ENCODE measurements at places on chromosomes 13 and 19. TPM values are rescaled to one million over a fixed set of nuclear protein-coding genes. Genes with fewer than 3 reads are reported as not detected.

The CD320 gene
- total RNA-seq = 35.6 TPM

The FUT6 gene
- not detected for total RNA-seq

The CYP2A6 gene
- total RNA-seq = not detected

The ZNF493 gene
- total RNA-seq = 21.6 TPM

The NHLRC3 gene
- total RNA-seq = 8.4 TPM

GRCh38 chr13:107824635-107825034, 390.7 kb downstream of the LIG4 start:
- no peak for DNase-seq

DNA sequence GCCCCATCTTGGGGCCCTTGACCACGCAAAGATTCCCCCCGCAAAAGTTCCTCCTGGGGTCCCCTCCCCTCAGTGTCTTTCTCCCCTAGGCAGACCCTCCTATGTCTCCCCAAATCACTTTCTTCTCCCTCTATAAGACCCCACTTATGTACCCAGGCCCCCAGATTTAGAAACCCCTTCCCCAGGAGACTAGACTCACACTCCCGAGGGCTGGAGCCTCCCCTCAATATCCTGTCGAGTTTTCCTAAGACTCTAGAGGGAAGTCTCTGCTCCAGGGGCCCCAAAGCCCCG, 1.4 kb downstream of the SLC1A5 start:
- DNase-seq = no peak

DNA sequence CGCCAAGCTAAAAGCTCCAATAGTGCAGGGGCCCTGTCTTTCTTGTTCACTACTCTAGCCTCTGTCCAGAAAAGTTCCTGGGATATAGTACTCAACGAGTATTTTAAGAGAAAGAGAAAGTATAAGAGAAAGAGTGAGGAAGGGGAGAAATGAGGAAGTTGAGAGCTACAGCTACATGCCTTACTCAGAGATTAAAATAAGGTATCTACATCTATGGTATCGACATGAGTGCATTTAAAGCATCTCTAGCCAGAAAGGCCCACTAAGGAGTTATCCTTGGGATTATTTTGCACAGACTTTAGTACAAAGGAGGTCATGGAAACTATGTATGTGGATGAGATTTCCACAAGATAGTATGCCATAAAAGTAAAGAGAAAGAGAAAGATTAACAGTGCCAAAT, 28.5 kb downstream of the MYCBP2 start:
- DNase-seq = no peak

GRCh38 chr13:85497652-85498051, 301.6 kb downstream of the SLITRK6 start:
- no peak for DNase-seq

DNA sequence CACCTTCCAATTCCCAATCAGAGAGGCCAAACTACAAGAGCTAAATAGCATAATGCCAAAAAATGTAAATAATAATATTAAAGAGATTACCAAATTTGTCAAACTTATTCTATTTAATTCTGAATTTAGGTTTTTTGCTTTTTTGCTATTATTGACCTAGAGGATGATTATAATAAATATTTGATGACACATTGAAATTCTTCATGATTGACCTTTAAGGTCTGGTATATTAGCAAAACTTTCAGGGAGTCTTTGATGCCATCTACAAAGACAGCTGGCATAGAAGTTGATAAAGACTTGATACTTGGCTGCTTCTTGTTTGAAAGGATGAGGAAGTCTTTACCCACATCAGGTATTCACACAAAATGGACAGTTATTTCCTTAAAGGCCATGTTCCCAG, 659.8 kb upstream of the GPC6 start:
- no peak for DNase-seq

DNA sequence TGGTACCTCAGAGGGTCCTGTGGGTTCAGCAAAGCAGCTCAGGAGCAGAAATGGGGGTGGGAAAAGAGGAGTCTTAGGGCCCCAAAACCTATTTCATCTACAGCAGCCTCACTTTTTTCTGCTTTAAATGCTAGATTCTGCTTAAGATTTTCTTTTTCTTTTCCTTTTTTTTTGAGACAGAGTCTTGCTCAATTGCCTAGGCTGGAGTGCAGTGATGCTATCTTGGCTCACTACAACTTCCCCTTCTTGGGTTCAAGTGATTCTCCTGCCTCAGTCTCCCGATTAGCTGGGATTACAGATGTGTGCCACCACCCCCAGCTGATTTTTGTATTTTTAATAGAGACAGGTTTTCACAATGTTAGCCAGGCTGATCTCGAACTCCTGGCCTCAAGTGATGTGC, 30.7 kb upstream of the WDFY2 start:
- DNase-seq = no peak

DNA sequence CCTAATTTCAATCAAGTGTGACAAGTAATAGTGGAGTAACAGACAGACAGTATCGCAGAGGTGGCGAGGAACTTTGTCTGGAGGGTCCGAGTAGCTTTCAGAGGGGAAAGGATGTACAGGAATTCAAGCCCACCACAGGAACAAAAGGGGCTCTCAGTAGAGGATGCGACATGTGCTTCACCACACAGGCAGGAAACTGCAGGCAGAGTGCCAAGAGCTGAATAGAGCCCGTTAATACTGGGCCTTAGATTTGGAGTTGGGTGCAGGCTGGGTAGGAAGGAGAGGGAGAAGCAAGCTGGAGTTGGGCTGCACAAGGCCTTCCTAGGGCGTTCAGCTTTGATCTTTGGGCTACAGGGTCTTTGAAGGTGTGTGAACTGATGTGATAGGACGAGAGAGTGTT, 1.2 kb downstream of the CCDC70 start:
- no peak for DNase-seq

- no peak for DNase-seq
These were observed 287.0 kb downstream of the DCT start for GRCh38 chr13:94192431-94192975.

DNA sequence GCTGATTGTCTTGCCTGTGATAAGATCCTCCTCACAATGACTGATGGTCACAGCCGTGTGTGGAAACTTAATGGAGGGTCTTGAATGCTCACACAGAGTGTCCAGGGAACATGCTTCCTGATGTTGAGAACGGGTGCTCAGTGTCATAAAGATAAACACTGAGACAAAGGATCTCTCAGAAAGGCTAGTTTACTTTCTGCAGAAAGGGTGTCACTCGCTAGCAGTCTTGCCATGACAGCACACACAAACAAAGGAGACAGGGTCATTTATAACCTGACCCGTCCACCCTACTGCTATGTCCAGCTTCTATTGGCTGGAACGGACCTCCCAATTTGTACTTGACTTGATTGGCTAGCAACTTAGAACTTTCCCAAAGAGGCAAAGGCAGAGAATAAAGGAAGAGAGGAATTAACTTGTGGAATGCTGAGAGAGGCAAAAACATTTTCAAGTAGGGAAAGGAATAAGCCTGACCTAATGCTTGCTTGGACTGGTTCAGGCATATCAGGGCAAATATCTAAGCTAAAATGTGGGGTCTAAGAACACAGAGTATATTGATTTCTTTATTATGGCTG, 39.0 kb upstream of the PSG9 start:
- DNase-seq = no peak

GRCh38 chr13:45851171-45851921, at the start of gene SIAH3:
SIAH3 (minus strand) TSS chr13:45851753; CDS start chr13:45851629, 124 bp downstream.
- DNase-seq = no peak

- DNase-seq = no peak
These were observed 22.7 kb upstream of the NAXD start for GRCh38 chr13:110592665-110593064.

GRCh38 chr13:26541041-26541440, 16.4 kb upstream of the WASF3 start:
- DNase-seq = no peak

GRCh38 chr13:46717856-46718255, 79.1 kb downstream of the ESD start:
- no peak for DNase-seq

- no peak for DNase-seq
These were observed 33.3 kb downstream of the MCF2L start for GRCh38 chr13:113002206-113002912.

DNA sequence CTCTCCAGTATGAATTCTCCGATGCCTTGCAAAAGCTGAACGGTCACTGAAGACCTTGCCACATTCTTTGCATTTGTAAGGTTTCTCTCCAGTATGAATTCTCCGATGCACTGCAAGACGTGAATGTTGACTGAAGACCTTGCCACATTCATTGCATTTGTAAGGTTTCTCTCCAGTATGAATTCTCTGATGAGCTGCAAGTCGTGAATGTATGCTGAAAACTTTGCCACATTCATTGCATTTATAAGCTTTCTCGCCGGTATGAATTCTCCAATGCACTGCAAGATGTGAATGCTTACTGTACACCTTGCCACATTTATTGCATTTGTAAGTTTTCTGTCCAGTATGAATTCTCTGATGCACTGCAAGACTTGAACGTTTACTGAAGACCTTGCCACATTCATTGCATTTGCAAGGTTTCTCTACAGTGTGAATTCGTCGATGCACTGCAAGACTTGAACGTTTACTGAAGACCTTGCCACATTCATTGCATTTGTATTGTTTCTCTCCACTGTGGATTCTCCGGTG, 20.0 kb upstream of the ZNF841 start:
- DNase-seq = no peak
